DMS79 treated with DMSO at 0.1 percent for 48 hours (cell line): ENCODE measurements at places on chromosomes 16 and 17.

GRCh38 chr16:71846431-71846830 is 655 bp downstream of the ATXN1L start:
- DNase-seq, result no peak

DNA sequence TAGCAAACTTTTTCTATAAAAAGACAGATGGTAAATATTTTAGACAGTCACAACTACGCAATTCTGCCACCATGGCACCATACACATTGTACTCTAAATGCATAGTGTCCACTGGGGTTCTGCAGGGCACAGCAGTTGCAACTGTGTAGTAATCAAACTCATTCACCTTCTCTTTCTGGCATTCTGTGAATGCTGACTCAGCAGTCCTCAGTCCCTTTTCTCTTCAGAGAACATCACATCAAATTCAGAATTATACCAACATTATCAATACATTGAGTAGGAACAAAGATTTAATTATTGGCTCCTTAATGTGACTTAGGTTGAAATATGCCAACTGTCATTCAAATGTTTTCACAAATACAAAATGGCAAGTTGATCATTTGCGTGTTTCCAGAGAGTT is 74.2 kb upstream of the N4BP1 start:
- DNase-seq, result no peak

GRCh38 chr16:8967132-8967821 is 3.6 kb upstream of the USP7 start:
- DNase-seq, result no peak

GRCh38 chr16:12995721-12996372 is 94.4 kb downstream of the SHISA9 start:
- DNase-seq, result no peak

GRCh38 chr17:73474370-73474988 is 162.7 kb upstream of the CDC42EP4 start:
- DNase-seq, result peak; percentile 31

DNA sequence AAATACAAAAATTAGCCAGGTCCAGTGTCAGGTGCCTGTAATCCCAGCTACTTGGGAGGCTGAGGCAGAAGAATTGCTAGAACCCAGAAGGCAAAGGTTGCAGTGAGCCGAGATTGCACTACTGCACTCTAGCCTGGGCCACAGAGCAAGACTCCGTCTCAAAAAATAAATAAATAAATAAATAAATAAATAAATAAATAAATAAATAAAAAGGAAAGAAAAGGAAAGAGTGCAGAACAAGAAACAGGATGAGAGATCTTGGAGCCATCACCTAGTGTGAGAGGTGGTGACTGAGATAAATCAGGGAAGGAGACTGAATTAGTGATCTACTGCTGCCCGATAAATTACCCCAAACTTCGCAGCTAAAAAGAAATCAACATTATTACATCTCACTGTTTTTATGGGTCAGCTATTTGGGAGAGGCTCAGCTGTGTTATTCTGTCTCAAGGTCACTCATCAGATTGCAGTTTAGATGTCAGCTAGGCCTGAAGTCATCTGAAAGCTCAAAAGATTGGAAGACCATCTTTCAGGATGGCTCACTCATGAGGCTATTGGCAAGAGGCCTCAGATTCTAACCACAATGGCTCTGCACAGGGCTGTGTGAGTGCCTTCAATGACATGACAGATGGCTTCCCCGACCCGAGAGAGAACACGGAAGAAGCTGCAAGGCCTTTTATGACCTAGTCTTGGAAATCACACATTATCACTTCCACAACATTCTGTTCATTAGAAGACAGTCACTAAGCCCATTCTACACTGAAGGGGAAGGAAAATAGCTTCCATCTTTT is 66.4 kb downstream of the CMC2 start:
- no peak for DNase-seq

GRCh38 chr16:893360-893759 is 77.4 kb downstream of the LMF1 start:
- no peak for DNase-seq

- DNase-seq, result no peak
These were observed 6.4 kb downstream of the SLC16A3 start for GRCh38 chr17:82235056-82235774.

- DNase-seq, result no peak
These were observed 12.1 kb downstream of the CD300A start for GRCh38 chr17:74478420-74479100.

DNA sequence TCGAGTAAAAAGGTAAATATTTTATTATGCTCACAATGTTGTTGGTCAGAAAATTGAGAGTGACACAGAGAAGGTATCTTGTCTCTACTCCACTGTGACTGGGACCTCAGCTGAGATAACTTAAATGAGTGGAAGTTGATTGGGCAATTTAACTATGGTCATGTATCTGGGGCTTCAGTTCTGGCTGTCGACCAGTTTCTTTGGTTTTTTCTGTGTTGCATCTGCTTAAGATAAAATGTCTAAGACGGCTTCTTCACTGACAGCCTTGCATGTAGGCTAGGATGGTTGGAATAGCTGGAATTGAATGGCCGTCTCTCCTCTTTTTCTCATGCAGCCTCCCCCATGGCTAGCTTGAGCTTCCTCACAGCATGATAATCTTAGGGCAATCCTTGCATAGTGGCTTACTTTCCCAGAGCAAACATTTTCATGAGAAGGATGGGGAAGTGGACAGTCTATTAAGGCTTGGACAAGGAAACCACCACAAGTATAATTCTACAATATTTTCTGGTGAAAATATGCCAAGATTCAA is 433.7 kb downstream of the KIF2B start:
- no peak for DNase-seq

DNA sequence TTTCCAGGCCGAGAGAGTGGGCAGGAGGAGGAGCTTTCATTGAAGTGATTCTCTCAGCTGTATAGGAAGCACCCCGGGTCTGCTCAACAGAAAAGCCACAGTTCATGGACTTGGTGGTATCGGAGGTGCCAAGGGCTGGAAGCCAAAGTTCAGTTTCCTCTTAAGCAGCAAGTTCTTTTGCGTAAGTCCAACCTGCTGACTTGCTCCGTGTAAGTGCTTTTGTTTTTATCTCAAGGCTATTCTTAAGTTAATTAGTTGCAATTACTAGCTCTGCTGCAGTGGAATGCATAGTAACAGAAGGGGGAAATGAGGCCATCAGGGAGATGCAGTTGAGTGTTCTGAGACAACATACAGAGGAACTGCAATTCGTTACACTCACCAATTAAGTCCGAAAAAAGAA is 44.6 kb downstream of the SMIM36 start:
- no peak for DNase-seq

DNA sequence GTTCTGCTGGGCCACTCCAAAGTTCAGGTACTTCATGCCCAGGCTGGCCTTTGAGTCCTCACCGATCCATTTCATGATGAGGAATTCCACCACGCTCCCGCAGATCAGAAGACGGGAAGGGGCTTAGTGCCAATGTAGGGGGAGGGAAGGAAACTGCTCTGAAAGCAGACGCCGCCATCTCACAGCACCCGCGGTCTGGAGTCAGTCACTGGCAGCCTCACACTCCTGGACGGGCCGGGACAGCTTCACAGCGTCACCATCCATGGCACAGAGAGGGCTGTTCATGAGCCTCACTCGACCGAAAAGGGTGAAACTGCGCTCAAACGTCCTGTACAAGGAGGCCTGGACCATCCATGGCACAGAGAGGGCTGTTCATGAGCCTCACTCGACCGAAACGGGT is 62.0 kb downstream of the RPH3AL start:
- no peak for DNase-seq

DNA sequence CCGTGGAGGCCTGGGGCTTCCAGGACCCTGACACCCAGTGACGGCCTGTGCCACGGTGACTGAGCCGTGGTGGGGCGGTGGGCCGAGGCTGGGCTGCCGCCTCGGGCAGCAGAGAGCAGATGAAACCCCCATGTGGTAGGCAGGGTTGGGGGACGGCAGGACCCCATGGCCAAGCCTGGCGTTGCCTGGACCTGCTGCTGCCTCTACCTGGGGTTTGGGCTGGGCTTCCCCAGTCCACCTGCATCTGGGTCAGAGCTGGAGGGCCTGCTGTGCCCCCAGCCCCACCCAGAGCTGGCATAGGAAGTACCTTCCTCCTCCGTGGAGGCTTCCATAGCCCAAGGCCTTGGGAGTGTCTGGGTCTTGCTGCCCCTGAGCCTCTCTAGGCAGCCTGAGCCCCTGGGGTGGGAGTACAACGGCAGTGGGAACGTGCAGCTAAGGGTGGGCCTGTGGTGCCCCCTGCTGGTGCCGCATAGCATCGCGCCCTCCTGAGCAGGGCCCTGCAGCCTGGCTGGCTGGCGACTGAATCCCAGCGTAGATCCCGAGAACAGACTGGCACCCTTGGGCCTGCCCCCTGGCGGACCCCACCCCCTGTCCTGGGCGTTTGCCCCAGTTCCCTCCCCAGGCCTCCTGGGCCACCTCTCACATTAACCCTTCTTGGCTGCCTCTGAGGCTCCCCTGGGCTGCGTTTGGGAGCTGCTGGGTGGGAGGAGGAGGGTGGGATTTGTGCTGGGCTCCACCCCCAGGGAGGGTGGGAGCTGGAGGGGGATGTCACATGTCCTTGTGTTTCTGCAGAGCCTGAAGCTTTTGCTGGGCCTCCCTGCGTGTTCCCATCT is 12.6 kb upstream of the ATP6V0C start:
- DNase-seq, result peak; percentile 69

DNA sequence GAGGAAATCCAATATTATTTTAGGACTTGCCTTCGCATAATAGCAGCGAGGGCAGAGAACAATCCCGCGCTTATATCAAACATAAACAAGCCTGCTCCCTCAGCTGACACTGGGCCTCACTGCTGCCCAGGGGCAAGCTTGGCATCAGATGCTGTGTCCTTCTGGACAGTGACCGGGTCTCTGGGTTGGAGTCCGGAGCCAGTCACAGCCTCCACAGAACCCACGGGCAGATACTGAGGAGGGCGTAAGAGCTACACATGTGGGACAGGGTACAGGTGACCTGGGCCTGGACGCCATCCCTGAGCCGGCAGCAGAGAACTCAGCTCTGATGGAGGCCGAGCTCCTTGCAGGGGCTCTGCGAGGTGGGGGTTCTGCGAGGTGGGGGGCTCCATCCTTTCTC is 14.7 kb upstream of the ZNF469 start:
- no peak for DNase-seq

DNA sequence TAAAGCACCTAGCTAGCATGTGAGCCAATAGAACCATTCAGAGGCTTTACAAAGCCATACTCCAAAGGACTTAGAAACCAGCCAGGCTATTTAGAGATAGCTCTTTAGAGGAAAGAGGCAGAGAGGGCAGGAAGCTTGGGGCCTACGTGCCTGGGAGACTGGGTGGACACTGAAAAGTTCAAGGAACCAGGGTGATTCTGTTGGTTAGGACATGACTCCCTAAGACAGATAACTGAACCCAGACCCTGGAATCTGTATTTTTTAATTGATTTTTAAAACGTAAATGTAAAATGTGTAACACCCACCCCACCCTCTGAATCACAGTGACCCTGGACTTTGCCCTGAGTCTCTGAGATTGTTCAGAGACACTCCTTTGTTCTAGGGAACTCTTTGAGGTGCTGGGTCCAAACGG is 16.1 kb upstream of the GNA13 start:
- no peak for DNase-seq

- DNase-seq, result peak; percentile 16
These were observed 8.4 kb upstream of the TRPV2 start for GRCh38 chr17:16406742-16407674.

GRCh38 chr16:57732037-57732436 is 3.5 kb upstream of the KATNB1 start:
- no peak for DNase-seq

- no peak for DNase-seq
These were observed 32.4 kb downstream of the TBC1D3B start for GRCh38 chr17:36144014-36144413.

DNA sequence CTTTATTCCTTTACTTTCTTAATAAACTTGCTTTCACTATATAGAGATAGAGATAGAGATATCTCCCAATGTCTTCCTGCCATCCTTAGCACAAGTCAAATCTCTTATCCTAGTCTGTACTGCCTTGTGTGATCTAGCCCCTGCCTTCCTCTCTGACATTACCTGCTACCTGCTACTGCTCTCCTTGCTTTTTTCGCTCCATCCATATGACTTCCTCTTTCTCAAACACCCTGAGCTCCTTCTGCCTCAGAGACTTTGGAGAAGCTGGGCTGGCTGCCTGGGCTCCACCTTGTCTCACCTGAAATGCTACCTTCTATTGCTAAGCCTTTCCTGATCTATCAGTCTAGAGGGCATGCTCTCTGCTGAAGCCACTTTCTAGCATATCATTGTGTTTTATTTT is 24.7 kb upstream of the WSB1 start:
- no peak for DNase-seq

- peak; percentile 64 for DNase-seq
These were observed 109.5 kb downstream of the YPEL2 start for GRCh38 chr17:59440757-59441463.

DNA sequence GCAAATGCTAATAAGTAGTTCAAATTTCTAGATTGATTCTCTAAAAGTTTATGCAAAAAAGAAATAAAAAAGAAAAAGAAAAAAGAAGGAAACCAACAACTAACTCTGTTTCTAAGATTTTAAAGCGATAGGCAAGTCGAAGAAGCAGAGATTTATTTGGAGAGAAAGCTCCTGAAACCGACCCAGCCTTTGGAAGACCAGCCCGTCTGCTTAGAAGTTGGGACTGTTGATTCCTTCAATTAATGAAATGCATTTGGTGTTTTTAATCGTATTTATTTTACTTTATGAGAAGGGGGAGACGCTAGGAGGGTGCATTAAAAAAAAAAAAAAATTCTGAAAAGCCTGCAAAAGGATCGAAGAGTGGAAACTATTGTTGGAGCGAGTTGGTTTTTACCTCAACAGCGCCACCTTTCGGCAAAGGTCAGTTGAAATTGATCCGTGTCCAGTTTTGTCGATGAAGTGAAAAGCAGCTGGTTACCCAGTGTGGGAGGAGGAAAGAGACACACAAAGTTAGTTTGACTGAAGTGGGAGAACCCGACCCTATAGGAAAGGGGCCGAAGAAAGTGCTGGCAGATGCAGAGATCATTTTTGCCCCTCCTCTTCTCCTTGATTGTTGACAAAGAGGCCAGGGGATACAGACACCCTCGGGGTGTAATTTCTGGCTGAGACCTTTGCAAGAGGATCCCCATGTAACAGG is 1.5 kb upstream of the MAF start:
- peak; percentile 75 for DNase-seq

DNA sequence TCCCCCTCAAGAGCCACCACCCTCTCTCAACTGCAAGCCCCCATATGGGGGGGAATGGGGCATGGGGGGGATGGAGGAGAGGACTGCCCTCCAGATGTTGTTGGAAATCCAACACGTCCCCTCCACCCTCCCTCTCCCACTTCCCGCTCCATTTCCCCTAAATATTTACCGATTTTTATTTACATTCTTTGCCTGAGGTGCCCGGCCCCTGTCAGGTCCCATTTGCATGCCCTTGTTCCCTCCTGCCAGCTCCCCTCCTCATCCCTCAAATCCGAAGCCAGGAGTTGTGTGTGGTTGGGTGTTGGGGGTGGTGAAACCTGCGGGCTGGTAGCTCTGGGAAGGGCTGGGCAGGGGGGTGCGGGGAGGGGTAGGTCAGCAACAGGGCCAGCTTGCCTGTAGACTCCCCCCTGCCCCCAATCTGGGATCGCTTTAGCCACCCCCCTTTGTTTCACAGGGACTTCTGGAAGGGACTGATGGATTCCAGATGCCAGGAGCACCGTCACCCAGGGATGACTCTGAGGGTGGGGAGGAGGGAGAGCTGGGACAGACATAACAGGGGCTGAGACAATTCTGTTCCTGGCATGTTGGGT is 39.7 kb upstream of the NGFR start:
- DNase-seq, result no peak
